ENCODE measurements at places on chromosomes 7 and 10.

- DNase-seq = no peak
Measured at GRCh38 chr7:86863452-86863851, 196.0 kb downstream of the ELAPOR2 start.

- DNase-seq = no peak
Measured at GRCh38 chr7:25781704-25782103, 370.3 kb upstream of the NFE2L3 start.

DNA sequence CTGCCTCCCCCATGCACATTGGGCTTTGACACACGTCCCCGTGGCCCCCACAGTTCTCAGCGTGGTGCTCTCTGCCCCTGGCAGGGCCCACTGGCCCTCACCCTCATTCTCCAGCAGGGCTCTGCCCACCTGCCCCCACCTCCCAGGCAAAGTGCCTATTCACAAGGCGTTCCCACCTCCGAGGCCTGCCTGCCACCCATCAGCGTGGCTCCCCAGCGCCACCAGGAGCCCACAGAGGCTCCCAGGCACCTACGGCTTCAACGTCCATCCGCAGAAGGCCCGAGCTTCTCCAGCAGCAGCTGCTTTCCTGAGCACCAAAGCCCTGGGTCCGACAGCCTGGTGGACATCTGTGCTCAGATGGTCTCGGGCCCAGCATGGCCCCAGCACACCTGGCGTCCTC, 211.8 kb upstream of the PPP2R2D start:
- DNase-seq = no peak

GRCh38 chr10:15725603-15726002, 5.9 kb upstream of the ITGA8 start:
- no peak for DNase-seq

GRCh38 chr7:129013048-129013724, 41.7 kb downstream of the TNPO3 start:
- DNase-seq = no peak

GRCh38 chr7:116906391-116906790, 44.0 kb downstream of the CAPZA2 start:
- no peak for DNase-seq

DNA sequence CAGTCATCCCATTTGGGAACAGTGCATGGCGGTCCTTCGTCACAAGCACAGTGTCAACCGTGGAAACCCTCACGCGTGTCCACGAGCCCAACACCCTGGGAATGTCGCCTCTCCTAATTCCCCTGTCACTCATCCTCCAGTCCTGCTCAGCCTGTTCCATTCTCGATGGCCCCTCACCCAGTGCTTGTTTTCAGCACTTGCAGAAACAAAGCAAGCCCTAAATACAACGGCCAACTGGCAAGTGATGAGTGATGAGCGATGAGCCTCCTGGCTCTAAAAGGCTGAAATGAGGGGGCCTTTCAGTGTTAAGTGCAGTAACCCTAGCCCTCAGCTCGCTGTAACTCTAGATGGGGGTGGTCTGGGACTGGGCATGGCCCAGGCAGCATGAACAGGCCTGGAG, 22.6 kb downstream of the NKX2-3 start:
- no peak for DNase-seq

DNA sequence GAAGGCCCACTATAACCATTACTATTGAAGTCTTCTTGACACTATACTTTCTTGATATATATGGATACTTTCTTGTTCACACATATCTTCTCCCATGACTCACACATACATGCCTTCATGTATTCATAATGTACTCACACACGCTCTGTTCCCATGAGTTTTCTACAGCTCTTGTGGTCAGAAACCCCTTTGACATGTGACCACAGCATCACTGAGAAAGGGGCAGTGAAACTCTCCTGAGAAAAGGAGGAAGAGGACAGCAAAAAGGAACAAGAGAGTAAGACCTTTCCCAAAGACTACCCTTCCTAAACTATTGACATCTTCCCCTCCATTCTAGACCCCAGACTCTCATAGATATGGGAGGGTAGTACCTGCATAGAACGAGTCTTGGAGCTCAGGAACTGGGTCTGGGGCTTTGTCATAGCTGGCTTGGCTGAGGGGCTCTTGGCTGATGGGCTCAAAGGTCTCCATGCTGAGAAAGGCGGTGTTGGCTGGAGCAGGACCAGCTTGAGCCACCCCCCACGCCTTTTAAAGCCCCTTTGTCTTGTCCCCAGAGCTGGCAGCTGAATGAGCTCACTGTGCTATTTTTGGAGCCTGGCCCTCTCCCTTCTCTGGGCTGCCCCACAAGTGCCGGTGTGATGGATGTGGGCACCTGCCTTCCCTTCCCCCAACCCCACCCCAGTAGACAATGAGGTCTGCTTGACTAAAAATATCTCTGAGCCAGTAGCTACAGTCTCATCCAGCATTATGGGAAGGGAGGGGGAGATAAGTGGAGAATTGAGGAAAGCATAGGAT, 5.1 kb downstream of the SYNPO2L start:
- DNase-seq = no peak

GRCh38 chr7:18583305-18583704, 87.8 kb downstream of the HDAC9 start:
- no peak for DNase-seq

- DNase-seq = no peak
Measured at GRCh38 chr10:72323771-72324191, 30.9 kb downstream of the DNAJB12 start.

- no peak for DNase-seq
Measured at GRCh38 chr7:45401851-45402250, 172.3 kb upstream of the ADCY1 start.

DNA sequence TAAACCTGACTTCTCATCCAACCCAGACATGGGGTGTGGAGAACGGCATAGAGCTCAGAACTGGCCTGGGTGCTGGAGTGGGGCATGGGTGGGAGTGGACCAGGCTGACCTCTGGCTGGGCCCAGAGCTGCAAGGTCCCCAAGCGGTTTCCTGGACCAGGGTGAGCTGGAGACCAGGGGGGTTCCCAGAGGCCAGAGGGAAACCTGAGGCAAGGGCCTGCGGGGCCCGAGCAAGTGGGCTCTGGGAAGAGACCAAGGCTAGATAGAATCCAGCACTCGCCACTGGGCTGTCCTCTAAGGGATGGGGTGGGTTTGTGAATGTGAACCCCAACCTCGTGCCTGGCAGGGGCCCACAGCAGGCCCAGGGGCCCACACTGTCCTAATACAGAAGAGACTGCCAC, 39.4 kb upstream of the RET start:
- no peak for DNase-seq

DNA sequence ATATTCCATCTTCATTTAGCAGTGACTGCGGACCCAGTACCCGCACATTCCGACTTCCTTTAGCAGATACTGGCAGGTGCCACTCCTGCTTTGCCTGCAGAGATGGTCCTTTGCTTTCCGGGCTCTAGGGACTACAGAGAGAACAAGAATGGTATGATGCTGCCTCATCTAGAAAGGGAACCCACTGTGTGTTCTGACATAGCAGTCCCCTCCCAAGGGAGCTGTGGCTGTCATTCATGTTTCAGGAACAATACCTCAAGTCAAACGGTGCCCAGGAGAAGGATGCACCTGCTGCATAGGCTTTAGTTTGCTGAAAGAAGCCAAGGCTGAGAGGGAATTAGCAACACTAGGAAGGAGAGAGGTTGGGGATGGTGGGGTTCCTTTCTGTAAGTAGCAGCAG, 15.9 kb upstream of the TMEM72 start:
- no peak for DNase-seq

DNA sequence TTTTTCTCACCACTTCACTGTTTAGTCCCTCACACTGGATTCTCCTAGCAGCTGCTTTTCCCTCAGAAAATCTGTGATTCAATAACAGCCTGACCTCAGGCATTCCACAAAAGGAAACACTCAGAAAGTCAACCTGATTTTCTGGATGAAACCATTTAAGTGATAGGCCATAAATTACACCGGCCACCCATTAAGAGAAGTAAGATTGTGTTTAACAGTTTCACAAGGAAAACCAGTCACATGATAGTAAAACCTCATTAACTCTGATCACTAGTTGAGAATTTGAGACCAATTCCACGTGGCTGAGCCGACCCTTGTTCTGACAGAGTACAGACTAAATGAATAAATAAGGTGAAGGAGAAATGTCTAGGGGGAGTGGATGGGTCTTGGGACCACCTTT, 7.7 kb downstream of the GRM8 start:
- no peak for DNase-seq

DNA sequence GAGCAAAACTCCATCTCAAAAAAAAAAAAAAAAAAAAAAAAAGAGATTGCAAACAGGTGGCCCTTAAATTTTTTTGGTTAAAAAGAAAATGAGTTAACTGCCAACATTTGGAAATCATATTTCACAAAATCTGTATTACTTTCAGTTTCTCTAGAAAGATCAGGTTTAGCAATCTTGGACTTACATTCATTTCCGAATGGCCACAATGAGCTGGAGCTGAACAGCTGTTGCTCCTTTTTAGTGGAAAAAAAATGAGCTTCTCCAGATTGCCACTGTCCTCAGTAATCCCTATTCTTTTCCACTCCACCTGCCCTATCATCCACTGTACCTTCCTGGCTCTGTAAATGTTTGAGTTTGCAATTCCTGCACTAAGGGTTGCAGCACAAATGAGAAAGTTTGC, 43.6 kb downstream of the RAB11FIP2 start:
- DNase-seq = no peak

GRCh38 chr10:69957241-69957885, 95.3 kb upstream of the MACROH2A2 start:
- no peak for DNase-seq

DNA sequence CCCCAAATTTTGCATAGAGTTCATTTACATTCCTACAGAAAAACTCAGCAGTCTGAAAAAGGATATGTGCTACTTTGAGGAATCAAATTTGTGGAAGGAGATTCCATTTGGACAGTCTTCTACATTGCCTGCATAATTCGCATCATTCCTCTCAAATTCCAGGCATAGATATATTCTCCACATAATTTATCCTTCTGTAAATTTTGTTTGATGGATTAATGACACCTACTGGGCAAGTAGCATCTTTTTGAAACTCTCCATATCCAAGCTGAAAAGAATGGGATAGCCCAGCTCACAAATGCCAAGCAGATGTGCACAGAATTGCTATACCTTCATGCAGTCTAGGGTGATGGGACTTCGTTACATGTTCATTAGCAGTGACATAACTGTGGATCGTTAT, 515.3 kb downstream of the AUTS2 start:
- DNase-seq = no peak

- no peak for DNase-seq
Measured at GRCh38 chr7:113959910-113960309, 41.1 kb upstream of the PPP1R3A start.

DNA sequence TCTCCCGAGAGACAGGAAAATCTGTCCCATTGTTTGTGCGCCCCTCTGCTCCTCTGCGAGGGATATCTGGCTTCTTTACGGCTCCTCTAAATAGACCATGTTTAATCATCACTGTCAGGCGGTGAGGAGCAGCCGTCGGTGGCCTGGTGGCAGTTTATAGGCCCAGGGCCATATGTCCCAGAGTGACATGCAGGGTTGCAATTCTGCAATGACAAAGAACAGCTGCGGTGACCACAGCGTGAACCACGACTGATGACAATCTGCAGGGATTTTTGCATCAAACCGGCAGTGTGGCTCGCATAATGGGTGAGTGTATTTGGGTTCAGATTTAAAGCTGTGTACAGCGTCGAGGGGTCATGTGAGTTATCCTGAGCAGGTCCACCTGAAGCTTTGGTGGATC, 41.5 kb downstream of the GATA3 start:
- no peak for DNase-seq

DNA sequence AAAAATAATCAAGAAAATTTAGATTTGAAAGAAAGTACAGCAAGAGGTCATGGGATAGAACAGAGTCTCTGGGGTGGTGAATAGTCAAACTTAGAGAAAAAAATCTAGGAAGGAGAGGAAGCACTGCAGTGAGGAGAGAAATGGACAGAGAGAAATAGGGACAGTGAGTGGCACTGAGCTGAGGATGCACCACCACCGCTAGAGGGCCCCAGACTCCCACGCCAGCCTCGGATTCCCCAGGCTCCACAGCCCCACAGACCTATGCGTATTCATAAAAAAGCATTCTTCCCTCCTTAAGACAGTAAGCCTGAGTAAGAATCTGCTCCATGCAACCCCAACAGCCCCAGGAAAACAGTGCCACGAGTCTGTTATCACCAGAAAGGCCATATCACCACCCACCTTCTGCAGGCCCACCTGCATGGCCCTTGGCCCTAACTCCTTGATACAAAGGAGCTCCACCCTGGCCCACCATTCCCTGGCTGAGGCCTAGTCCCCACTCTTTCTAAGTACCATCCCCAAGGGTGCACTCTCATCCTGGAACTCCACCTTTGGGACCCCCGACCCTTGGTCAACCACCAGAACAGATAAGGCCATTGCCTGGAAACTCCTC, 91.0 kb downstream of the ALOX5 start:
- peak; percentile 77 for DNase-seq

GRCh38 chr7:89623018-89623672, 531.1 kb upstream of the STEAP1 start:
- no peak for DNase-seq

DNA sequence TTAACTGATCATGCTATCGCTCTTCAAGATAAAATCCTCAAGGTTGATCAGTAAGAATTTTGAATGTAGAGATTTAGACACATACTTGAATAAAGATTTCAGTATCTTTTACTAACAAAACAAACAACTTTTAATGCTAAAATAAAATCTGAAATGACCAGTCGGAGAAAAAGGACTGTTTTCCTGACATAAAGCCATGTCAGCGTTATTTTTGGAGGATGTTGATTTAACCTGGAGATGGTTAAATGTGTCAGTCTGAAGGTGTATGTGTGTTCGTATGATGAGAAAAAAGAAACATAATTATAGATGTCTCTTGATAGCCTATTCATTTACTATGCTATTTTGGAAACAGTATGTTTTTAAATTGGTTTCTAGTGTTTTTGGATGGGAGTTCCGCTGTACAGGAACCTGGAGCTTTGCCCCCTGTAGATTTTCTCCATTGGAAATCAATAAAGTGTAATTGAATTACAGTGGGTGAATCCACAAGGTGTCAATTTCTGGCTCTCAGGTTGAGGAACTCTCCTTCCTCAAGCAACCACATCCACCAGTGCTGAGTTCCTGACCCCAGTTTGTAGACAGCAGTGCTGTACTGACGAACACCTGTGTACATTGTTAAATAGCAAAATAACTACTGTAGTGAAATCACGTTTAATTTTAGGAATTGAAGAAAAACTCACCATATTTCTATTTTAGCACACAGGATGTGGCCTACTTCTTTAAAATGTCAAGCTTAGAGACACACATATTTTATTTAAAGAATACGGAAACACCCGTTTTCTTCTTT, 670.1 kb downstream of the MAGI2 start:
- no peak for DNase-seq

GRCh38 chr10:106179430-106179829, 985.1 kb downstream of the SORCS1 start:
- no peak for DNase-seq

GRCh38 chr7:142501434-142501833, 243.6 kb upstream of the PRSS58 start:
- DNase-seq = no peak

Data from CD4-positive, alpha-beta T cell treated with Interleukin-1 beta for 1 hour (primary cell).